ENCODE measurements at places on chromosomes 2 and 18. TPM values are rescaled to one million over a fixed set of nuclear protein-coding genes. Genes with fewer than 3 reads are reported as not detected.

- no peak for DNase-seq
Measured at GRCh38 chr18:7844017-7844416, 276.9 kb downstream of the PTPRM start.

TXNDC2 gene
- not detected for total RNA-seq

COBLL1 gene
- 51.8 TPM for total RNA-seq

GRCh38 chr2:39913648-39914461 lies 134.8 kb upstream of the THUMPD2 start:
- peak; percentile 64 for DNase-seq

GALR1 gene
- 1.1 TPM for total RNA-seq

DNA sequence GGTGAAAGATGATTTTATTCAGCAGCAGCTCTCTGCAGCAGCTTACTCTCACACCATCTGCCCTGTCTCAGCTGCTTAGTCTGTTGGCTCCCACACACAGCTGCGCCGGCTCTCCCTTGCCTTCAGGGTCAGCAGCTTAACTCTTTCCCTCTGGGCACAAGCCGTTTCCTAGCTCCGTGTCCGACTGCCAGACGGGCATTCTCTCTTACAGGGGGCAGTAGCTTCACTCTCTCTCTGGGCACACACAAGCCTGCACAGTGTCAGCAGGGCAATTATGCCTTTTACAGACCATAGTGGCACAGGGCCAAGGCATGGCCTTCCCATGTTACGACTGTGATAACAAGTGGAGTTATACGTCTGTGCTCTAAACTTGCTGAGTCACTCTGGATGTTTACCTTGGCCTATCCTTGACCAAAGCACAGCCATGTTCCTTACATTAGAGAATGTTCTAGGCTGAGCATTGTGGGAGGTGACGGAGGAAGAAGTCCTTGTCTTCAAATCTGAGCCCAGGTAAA lies 31.7 kb downstream of the PCARE start:
- DNase-seq: peak; percentile 59

DNA sequence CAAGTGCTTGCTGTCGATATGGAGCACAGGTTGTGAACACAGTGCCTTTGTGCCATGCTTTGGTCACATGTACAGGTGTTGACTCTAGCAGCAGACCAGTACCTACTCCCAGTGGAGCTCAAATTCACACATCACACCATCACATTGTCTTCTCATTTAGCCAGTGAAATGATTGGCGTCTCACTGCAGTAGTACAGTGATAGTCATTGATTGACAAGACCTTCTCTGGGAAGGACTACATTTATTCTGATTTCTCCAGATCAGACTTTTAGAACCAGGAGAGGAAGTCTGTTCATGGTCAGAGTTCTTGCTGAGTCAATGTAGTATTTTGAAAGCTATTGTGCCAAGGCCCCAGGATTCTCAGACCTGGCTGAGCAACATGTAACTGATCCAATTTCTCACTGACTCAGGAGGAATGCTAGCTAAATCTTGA lies 75.2 kb downstream of the FMNL2 start:
- no peak for DNase-seq

- DNase-seq: no peak
Measured at GRCh38 chr2:102664471-102664909, 45.1 kb downstream of the SLC9A2 start.

CRYGC gene
- not detected for total RNA-seq

- no peak for DNase-seq
Measured at GRCh38 chr2:46082531-46083485, 214.4 kb upstream of the EPAS1 start.

DNA sequence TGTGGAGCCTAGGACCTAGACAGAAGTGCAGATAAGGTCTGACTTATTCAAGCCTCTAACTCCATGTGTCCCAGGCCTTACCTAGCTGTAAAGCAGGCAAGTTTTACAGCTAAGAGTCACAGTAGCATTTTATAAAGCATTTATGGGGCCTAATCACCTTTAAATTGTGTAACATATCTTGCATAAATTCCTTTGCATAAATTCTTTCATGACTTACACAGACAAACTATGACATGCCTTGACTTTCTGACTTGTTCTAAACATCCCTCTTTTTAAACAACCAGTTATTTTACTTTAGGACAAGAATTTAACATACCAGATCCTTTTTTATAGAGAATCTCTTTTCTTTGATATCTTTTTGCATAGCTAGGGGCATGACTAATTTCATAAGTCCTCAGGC lies 1257.8 kb upstream of the NRXN1 start:
- no peak for DNase-seq

Measured in urinary bladder (tissue), 4 donors.